ENCODE measurements at places on chromosomes 4 and X. TPM values are rescaled to one million over a fixed set of nuclear protein-coding genes. Genes with fewer than 3 reads are reported as not detected.

Gene GAB1
- 38.0 TPM for polyA plus RNA-seq

Gene ARSD
- polyA plus RNA-seq = 56.2 TPM

Gene UBL4A
- 28.7 TPM for polyA plus RNA-seq

Gene MBNL3
- polyA plus RNA-seq = 33.2 TPM

Gene NAA11
- polyA plus RNA-seq = not detected

Gene NAP1L2
- polyA plus RNA-seq = 2.3 TPM

Gene CTSO
- polyA plus RNA-seq = 42.4 TPM

Gene PITX2
- polyA plus RNA-seq = 2.8 TPM

Gene CCDC160
- 10.1 TPM for polyA plus RNA-seq

DNA sequence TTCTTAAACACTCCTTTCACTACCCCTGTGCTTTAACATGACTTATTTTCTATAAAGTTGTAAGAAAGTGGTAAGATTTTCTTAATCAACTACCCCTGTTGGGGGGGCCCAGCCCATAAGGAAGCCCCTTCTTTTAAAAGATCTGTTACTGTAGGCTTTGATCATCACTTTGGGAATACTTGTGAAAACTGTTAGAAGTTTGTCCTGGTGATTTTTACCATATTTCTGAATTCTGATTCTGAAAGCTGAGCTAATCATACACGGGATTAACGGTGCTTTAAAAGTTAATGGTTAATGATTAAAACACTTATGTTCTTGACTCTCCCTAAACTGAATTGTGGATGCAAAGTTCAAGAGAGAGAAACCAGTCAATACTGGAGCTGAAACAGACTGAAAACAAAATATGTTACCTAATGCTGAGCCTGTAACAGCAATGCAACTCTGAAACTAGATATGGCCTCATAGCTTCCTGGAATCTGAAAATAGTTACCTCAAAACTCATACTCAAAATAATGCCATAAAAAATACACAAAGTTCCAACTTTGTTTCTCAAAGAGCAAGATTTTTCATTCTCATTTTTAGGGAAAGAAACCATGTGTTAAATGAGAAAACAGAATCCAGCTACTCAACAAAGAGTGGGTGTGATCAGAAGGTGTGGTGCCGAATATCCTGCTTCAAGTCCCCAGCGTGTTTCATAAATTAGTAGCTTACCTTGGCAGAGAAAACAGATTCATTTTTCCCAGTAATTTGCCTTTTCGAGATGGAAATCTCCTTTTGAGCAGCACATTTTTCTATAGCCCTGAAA is 31.6 kb downstream of the ADH7 start:
- DNase-seq = peak; percentile 55

DNA sequence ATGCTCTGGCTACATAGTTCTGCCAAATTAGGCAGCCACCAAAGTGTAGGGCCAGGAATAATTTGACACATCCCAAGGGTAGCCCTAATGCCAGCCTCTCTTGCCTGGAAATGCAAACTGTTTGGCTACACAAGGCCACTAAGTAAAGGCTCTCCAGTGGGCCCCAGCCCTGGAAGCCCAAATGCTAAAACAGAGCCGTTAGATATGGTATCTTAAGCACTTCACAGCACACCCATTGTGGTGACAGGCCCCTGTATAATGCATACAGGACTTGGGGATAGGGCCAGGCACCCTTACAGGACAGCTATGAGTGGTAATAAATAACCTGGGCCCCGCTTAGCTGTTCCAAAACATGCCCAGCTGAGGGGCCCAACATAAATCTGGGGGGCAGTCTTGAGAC is 623.9 kb downstream of the BCOR start:
- no peak for DNase-seq

DNA sequence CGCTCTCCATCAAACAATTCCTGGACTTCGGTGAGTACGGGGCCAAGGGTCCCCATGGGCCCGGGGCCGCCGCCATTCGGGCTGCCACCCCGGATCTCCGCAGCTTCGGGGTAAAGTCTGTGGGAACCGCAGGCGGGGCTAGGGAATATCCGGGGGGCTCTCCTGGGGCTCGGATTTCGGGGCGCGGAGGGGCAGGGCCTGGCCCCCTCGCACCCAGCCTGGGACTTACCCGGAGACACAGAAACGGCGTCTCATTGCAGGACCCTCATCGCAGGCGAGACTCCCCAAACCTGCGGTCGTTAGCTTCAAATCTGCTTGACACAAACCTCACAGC is 413 bp downstream of the PDK3 start:
- no peak for DNase-seq

DNA sequence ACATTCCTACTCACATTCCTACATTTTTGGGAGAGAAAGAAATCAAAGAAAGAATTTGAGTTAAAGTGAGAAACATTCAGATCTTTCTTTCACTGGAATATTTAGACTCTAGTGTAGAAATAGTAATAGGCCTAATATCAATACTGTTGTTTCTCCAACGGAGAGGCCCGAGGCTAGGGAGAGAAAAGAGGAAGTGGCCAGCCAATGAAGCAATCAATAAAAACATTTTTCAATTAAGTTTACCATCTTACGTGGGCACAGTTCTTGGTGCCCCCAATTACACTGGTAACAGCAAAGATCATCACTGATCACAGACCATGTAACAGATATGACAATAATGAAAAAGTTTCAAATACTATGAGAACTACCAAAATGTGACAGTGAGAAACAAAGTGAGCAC is 281.4 kb downstream of the GPM6A start:
- no peak for DNase-seq

DNA sequence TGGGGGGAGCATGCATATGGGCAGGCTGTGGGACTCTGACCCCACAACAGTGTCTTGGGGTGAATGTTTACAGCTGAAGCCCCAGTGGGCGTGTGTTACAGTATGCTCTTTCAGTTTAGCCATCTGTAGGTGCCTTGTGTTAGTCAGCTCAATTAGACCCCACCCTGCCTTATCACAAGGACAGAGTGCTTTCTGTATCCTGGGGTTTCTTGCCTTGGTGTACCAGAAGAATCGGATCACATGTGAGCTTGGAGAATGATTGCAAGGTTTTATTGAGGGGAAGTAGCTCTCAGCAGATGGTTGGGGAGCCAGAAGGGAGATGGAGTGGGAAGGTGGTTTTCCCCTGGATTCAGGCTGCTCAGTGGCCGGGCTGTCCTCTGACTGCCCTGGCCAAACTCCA is 27.3 kb downstream of the SH3BGRL start:
- DNase-seq = no peak

DNA sequence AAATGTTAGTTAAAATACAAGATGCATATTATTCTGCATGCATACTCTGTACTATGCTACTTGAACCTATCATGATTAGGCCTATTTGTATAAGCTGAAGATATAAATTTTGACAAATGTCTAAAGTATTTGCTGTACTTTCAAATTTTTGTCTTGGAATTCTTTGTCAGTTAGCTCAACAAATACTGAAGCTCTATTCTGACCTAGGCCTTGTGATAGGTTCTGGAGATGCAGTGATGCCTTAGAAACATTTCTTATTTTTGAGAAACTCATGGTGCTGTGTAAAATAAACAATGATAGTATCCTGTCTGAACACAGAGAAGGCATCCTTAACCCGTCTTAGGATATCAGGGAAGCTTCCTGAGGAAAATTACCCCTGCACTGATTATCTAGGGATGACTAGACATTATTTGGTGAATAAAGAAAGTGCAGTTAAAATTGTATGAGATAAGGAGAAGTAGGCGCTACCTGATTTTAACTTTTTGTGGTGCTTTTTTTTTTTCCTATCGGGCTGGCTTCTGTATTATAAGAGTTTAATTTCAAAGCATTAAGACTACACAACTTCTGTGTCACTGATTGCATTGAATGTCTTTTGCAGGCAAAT is 43.4 kb downstream of the MOB1B start:
- no peak for DNase-seq

- DNase-seq = no peak
These were observed 33.5 kb downstream of the SNX25 start for GRCh38 chr4:185242749-185243533.

GRCh38 chr4:76659103-76659490 is 224.1 kb downstream of the SHROOM3 start:
- DNase-seq = no peak

- DNase-seq = no peak
These were observed 36.7 kb downstream of the DHRSX start for GRCh38 chrX:2463973-2464676.

GRCh38 chrX:115322375-115322774 is 32.9 kb downstream of the LUZP4 start:
- DNase-seq = no peak

- DNase-seq = no peak
These were observed 2390.9 kb downstream of the PCDH7 start for GRCh38 chr4:33111117-33111516.

- no peak for DNase-seq
These were observed 3.9 kb upstream of the FAM9C start for GRCh38 chrX:13048280-13048679.

DNA sequence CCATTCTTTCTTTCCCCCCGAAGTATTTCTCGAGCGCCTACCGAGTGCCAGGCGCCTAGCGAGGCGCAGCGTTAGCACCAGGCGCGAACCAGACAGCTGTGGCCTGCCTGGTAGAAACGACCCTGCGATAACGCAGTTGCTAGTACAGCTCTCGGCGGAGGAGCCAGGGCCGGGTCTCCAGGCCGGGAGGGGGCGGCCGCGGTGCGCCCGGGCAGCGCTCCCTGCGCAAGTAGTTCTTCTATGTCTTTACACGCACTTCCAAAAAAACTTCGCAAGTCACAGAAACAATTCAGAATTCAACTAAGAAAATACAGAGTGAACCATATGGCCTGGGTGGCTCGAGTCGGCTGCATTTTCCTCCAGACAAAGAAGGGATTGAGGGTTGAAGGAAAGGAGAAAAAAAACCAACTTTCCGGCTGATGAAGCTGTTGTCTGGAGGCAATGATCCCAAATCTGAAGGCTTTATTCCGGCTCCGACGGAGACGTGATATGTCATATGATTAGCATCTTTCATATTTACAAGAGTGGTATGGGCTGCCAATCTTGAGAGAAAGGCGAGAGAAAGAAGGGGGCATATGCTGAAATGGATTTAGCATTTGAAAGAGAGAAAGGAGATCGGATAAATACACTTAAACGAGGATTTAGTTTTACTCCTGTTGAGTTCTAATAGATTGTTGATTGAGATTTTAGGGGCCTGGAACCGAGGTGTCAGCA is 7.2 kb upstream of the NEUROG2 start:
- DNase-seq = no peak

- no peak for DNase-seq
These were observed at the start of gene DKK2 for GRCh38 chr4:107035819-107036583. Gene DKK2, minus strand, starts transcription at chr4:107036313. Its CDS starts 722 bp downstream, at chr4:107035591.

GRCh38 chr4:78662658-78663057 is 111.1 kb downstream of the ANXA3 start:
- no peak for DNase-seq

All from right renal pelvis (tissue), 4 donors.